ENCODE measurements at places on chromosomes 16 and 17.

GRCh38 chr17:32927201-32927723 lies 691 bp upstream of the TMEM98 start:
- no peak for DNase-seq

DNA sequence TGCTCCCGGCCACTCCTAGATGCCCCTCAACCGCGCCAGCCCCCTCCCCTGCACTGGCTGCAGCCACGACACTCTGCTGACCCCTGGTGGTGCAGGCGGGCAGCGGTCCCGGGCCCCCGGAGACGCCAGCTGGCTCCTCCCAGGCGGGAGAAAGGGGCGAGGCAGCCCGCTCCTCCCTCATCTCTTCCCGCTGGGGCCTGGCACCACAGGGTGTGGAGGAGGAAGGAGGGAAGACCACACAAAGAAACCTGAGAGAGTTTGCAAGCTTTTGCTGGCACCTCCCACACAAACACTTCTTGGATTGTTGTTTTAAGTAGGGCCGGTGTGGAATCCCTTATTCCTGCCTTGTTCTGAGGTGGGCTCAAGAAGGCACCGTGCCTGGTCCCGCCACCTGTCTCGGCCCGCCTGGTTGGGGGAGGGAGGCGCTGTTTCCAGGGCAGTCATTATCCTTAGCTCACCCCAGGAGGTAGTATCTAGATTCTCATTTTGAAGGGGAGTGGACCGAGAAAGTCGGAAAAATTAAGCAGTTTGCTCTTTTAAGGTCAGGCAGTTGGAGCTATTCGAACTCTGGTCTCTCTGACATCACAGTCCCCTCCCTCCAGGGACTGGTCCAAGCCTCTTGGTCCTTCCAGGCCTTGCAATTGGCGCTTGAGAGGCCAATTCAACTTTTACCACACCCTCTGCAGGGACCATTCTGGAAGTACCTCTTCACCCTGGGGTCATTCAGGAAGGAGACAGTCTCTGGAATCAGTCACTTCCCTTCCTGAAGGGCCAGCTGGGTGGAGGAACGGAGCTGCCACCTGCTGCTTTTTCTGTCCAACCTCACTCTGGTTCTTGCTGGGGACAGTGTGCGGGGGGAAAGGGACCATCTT lies 959 bp upstream of the ANKRD13B start:
- no peak for DNase-seq

DNA sequence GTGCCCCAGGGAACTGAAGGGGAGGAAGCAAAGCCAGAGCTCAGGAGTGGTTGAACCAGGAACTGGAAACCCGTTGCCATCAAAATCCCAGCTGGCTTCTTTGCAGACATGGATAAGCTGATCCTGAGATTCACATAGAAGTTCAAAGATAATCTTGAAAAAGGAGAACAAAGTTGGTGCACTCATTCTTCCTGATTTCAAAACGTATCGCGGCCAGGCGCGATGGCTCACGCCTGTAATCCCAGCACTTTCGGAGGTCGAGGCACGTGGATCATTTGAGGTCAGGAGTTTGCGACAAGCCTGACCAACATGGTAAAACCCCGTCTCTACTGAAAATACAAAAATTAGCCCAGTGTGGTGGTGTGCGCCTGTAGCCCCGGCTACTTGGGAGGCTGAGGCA lies 7.1 kb downstream of the RAP1GAP2 start:
- DNase-seq = no peak

GRCh38 chr17:63932721-63933120 lies 590 bp upstream of the CD79B start:
- no peak for DNase-seq

DNA sequence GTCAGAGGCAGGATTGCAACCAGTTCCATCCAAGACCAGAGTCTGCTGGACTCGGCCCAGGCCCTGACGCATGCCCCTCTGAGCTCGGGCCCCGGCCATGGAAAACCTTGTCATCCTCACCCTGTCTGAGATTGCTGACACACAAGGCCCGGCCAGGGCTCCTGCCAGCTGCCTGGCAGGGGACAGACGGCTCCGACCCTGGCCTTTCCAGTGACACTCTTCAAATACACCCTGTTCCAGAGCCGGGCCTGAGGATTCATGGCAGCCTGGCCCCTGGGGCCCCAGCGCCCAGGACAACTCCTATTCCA lies 3.2 kb upstream of the PABPN1L start:
- no peak for DNase-seq

Data from AG04450 (cell line).